Esophagus mucosa (tissue), 1 donor: ENCODE measurements at places on chromosomes 4 and X. TPM values are rescaled to one million over a fixed set of nuclear protein-coding genes. Genes with fewer than 3 reads are reported as not detected.

Gene TMEM144
- 8.1 TPM for total RNA-seq

Gene CT83
- total RNA-seq: not detected

Gene HSFX1
- total RNA-seq: 0.32 TPM

Gene HSFX3
- total RNA-seq: not detected

Gene SATL1
- total RNA-seq: not detected

Gene HSPA4L
- total RNA-seq: 35.5 TPM
